ENCODE measurements at places on chromosomes 4 and X. TPM values are rescaled to one million over a fixed set of nuclear protein-coding genes. Genes with fewer than 3 reads are reported as not detected.

MAGEB2 gene
- total RNA-seq = not detected

IL2 gene
- not detected for total RNA-seq

GRCh38 chr4:145830699-145831098 lies 107.9 kb downstream of the ZNF827 start:
- DNase-seq = no peak

DNA sequence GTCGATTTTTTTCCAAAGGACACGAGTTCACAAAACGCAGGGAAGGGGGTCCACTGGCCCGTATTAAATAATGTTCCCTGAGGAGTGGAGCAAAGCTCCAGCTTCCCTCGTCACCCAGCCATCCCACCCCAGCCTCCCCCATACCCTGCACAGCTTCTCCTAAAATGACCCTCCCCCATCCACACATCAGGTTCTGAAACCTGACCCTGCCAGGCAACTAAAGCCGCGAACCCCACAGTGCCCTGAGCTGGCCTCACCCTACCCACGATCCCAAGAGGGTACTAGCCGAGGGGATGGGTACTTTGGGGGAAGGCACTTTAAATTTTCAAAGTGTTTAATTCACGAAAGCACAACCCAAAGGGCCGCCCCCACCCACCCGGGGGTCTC lies 634 bp downstream of the APOO start:
- DNase-seq = no peak

CENPVL1 gene
- not detected for total RNA-seq

- DNase-seq = no peak
Observed at GRCh38 chr4:181376058-181376457, 867.1 kb upstream of the TENM3 start.

DNA sequence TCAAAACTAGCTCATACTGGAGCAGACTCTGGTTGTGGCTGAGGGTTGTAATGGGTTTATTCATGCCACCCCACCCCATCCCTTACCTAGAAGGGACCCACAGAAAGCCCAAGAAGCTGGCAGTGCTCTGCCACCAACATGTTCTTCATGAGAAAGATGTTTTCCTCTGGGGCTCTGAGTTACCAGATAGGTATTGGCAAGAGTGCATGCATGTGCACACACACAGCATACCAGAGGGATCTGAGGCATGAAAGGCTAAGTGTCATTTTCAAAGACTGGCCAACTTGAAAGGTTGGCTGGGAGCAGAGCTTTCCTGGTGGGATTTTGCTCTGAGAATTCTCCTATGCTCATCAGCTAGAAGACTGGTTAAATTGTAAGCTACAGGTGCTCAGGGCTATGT lies 65.2 kb downstream of the PHOX2B start:
- no peak for DNase-seq

All from pancreas (tissue), 10 donors.